ENCODE measurements at places on chromosomes 13 and 19. TPM values are rescaled to one million over a fixed set of nuclear protein-coding genes. Genes with fewer than 3 reads are reported as not detected.

DNA sequence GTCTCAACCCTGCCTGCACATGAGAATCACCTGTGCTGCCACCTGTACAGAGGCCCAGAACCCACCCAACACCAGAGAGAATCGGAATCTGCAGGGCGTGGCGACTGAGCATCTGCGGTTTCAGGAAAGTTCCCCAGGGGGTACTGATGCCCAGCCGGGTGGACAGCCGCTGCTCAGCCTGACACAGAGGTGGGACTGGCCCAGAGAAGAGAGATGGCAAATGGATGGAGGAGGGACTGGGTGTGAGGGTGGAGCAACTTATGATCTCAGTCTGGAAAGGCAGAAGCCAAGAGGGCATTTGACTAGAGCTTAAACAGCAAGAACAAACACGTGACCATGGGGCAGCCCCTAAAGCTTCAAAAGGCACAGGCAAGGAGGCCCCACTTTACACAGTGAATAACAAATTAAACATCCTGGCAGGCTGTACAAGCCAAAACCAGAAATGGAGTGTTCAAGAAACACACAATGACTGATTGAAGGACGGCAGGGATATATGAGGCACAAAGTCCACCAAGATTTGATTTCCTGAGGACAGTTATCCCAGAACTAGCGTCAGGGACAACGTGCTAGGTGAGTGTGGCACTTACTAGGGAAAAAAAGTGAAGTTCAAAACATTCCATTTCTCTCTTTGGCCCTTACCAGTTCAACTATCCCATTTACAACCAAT, 3.1 kb downstream of the RANBP3 start:
- H3K4me1 ChIP-seq, result peaks cover 58% of the 10 kb centered on the region
- no peaks in the 10 kb centered on the region for H3K27me3 ChIP-seq
- DNase-seq, result no peak
- H3K27ac ChIP-seq, result peak overlapping the region; percentile 70
- peak overlapping the region; percentile 94 for H3K4me3 ChIP-seq
- H3K36me3 ChIP-seq, result peaks cover 34% of the 10 kb centered on the region

TIMM29 gene
- 18.4 TPM for total RNA-seq

APOC1 gene
- total RNA-seq, result 2.1 TPM

KLK15 gene
- total RNA-seq, result not detected

- no peak overlapping the region for H3K4me3 ChIP-seq
- no peaks in the 10 kb centered on the region for H3K36me3 ChIP-seq
- H3K4me1 ChIP-seq, result no peaks in the 10 kb centered on the region
- no peak for DNase-seq
- H3K27ac ChIP-seq, result no peak overlapping the region
These were observed 22.1 kb downstream of the CACNA1A start for GRCh38 chr19:13484166-13484565.

RFPL4A gene
- not detected for total RNA-seq

DNA sequence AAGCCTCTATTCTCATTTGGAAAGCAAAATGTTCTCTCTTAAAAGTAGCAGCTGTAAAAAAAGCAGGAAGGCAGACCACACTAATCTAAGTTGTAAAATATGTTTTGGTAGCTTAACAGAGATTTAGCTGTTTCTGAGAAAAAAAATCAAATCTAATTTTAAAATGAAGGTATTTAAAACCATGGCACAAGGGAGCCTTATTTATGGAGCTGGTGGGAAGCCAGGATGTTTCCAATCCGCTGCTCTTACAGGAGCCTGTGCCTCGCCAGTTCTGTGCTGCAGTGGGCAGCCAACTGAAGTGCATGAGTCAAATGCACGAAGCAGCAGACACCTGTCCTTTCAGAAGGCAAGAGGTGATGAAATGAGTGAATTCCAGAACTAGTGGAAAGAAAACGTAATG, 28.2 kb downstream of the GPC6 start:
- no peak overlapping the region for H3K4me3 ChIP-seq
- H3K27ac ChIP-seq, result no peak overlapping the region
- H3K4me1 ChIP-seq, result no peaks in the 10 kb centered on the region
- H3K36me3 ChIP-seq, result no peaks in the 10 kb centered on the region
- no peaks in the 10 kb centered on the region for H3K27me3 ChIP-seq

- H3K36me3 ChIP-seq, result peaks cover 83% of the 10 kb centered on the region
- H3K4me1 ChIP-seq, result peaks cover 26% of the 10 kb centered on the region
- DNase-seq, result peak; percentile 87
These were observed 5.7 kb downstream of the JAK3 start for GRCh38 chr19:17841810-17842662.
